Activated naive CD8-positive, alpha-beta T cell treated with anti-CD3 and anti-CD28 coated beads, Interleukin-2, amount 50 U/mL, for 24 hours (primary cell): ENCODE measurements at places on chromosomes 12 and 14.
A peak's percentile ranks its signal among the peaks of the same experiment; 100 is the strongest.

GRCh38 chr14:72599579-72600470, 294.1 kb downstream of the DPF3 start:
- H3K36me3 ChIP-seq: no peaks in the 10 kb centered on the region
- no peak overlapping the region for H3K27ac ChIP-seq
- H3K4me1 ChIP-seq: peaks cover 26% of the 10 kb centered on the region
- H3K4me3 ChIP-seq: no peak overlapping the region

- peaks cover 69% of the 10 kb centered on the region for H3K27me3 ChIP-seq
- H3K4me3 ChIP-seq: peak within 1 kb of the TSS; percentile 74
- no peaks in the 10 kb centered on the region for H3K36me3 ChIP-seq
Measured at GRCh38 chr14:90061685-90062126, at the start of gene KCNK13. Gene KCNK13, plus strand, starts transcription at chr14:90061994. Its CDS starts 212 bp downstream, at chr14:90062206.

DNA sequence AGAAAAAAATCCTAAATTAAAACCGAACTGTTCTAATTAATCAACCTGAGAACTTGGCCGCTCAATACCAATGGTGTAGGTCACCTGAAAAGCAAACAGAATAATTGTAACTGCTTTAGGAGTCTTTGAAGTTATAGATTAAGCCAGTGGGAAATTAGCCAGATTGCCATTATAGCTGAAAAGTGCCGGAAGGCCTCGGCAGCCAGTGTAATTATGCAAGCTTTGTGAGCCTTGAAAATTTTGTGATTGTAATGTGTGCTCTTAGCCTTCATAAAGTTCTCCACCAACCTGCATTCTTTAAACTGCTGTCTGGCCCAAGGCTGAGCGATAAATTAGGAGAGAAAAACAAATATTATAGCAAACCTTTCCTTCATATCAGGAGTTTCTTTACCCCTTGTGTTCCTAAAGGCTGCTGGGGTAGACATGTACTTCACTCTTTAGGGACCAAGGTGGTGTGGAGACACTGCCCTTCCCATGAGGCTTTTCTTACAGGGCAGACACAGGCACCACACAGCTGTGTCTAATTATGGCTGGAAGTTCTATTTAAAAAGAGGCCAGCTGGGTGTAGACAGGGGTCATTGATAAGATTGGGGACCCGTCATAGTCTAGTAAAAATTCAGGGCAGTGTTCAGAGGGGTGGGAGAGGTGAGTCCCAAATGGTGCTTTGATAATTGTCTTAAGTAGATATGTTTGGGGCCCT, 991.2 kb downstream of the FLRT2 start:
- H3K4me3 ChIP-seq: no peak overlapping the region
- DNase-seq: no peak
- H3K27me3 ChIP-seq: no peaks in the 10 kb centered on the region
- no peaks in the 10 kb centered on the region for H3K36me3 ChIP-seq
- H3K4me1 ChIP-seq: no peaks in the 10 kb centered on the region
- no peak overlapping the region for H3K27ac ChIP-seq

- no peak overlapping the region for H3K27ac ChIP-seq
- H3K27me3 ChIP-seq: no peaks in the 10 kb centered on the region
- H3K4me1 ChIP-seq: no peaks in the 10 kb centered on the region
- no peaks in the 10 kb centered on the region for H3K36me3 ChIP-seq
- no peak for DNase-seq
Measured at GRCh38 chr14:82180139-82180538, 646.5 kb upstream of the SEL1L start.

DNA sequence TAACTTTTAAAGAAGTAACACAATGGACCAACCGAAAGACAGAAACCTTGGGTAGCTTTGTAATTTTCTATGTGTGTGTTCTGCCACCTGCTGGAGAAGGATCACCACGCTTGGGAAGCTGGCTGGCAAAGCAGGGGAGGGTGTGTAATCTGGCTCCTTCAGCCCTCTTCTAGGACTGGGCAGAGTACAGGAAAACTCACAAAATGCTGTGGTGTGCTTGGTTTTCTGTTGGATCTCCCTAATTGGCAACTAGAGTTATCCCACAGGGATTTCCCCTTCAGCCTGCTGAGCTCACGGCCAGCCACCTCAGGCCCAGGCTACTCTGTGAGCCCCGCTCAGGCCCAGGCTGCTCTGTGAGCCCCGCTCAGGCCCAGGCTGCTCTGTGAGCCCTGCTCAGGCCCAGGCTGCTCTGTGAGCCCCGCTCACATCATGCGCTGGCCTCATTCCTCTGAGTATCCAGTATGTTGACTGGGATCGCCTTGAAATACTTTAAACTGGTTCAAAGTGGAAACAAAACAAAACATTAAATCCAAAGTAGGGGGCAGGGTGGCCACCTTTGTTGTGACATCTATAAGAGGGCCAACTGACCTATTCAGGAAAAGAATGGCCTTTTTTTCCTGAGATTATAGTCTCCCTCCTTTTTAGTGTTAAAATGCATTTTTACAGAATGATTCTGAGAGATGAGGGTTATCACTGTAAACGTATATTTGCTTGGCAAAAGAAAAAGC, 52.0 kb upstream of the RNU6-8 start:
- peaks cover 16% of the 10 kb centered on the region for H3K4me1 ChIP-seq
- H3K36me3 ChIP-seq: no peaks in the 10 kb centered on the region
- H3K27me3 ChIP-seq: no peaks in the 10 kb centered on the region

DNA sequence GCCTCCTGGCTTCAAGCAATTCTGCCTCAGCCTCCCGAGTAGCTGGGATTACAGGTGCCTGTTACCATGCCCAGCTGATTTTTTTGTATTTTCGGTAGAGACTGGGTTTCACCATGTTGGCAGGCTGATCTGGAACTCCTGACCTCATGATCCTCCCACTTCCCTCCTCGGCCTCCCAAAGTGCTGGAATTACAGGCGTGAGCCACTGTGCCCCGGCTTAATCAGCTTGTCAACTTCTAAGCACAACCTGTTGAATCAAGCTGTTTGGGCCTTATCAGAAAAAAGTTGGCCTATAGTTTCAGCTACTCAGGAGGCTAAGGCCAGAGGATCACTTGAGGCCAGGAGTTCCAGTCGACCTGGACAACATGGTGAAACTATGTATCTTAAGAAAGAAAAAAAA, 7.9 kb downstream of the MARK3 start:
- no peak overlapping the region for H3K4me3 ChIP-seq
- peaks cover 7% of the 10 kb centered on the region for H3K36me3 ChIP-seq
- no peak overlapping the region for H3K27ac ChIP-seq
- no peaks in the 10 kb centered on the region for H3K27me3 ChIP-seq
- no peak for DNase-seq

DNA sequence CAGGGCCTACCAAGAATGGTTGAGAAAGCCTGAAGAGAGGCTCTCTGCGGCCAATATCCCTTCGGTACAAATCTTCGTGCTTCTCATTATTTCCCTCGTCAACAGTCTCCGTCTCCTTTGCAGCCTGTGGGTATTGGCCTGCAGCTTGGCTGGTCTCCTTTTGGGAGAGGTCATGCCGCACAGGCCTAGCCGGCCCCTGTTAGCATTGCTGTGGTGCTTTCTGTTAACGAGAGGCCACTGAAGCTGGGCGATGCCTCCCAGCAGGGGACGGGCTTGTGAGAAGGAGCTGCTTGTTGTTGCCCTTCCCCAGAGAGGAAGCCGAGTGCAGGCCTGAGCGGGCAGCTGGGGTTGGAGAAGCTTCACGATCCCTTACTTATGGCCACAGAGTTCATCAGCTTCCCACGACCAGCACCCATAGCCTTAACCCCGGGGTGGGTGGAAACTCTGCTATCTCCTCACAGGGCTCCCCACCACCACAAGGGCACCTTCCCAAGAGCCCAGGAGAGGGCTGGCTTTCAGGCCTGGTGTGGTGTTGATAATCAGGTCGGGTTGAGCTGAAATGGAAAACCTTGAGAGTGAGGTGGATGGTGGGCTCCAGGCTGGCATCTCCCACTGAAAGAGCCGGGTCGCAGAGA, 228.6 kb downstream of the ZFP36L1 start:
- H3K4me3 ChIP-seq: no peak overlapping the region
- no peaks in the 10 kb centered on the region for H3K27me3 ChIP-seq
- peaks cover 2% of the 10 kb centered on the region for H3K36me3 ChIP-seq

- no peaks in the 10 kb centered on the region for H3K27me3 ChIP-seq
- H3K4me1 ChIP-seq: peaks cover 11% of the 10 kb centered on the region
- H3K4me3 ChIP-seq: no peak overlapping the region
- no peak for DNase-seq
Measured at GRCh38 chr12:93857279-93857938, 180.2 kb downstream of the CRADD start.

DNA sequence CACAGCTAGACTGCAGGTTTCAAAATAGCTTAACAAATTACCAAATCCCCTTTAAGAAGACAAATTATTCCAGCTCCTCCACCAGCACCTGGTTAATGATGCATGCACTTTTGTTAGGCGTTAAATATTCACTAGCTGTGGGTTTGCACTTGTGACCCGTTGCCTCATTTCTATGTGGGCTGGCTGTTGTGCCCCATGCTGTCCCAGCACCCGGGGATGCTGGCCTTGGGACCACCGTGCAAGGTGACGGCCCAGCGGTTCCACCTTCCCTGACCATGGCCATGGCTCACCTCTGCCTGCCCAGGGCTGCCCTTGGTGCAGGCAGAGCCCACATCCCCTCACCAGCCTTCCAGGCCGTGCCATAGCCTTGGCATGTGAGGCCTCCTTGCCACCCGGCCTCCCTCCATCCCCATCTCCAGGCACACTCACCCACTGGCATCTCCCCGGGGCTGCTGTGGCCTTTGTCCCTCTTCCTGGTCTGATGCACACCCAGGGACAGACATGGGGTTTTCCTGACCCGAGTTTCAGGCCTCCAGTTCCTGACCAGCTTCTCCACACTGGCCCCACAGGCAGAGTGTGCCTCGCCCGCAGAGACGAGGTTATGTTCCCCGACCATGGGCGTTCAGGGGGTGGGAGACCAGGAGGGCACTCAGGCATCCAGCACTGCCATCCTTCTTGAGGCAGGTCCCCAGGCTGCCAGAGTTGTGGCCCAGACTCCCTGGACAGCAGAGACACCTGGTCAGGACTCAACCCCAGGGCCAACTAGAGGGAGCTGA, 20.3 kb upstream of the C14orf180 start:
- no peaks in the 10 kb centered on the region for H3K36me3 ChIP-seq
- no peak overlapping the region for H3K4me3 ChIP-seq
- no peak overlapping the region for H3K27ac ChIP-seq
- H3K4me1 ChIP-seq: peaks cover 2% of the 10 kb centered on the region
- peaks cover 2% of the 10 kb centered on the region for H3K27me3 ChIP-seq
- no peak for DNase-seq

DNA sequence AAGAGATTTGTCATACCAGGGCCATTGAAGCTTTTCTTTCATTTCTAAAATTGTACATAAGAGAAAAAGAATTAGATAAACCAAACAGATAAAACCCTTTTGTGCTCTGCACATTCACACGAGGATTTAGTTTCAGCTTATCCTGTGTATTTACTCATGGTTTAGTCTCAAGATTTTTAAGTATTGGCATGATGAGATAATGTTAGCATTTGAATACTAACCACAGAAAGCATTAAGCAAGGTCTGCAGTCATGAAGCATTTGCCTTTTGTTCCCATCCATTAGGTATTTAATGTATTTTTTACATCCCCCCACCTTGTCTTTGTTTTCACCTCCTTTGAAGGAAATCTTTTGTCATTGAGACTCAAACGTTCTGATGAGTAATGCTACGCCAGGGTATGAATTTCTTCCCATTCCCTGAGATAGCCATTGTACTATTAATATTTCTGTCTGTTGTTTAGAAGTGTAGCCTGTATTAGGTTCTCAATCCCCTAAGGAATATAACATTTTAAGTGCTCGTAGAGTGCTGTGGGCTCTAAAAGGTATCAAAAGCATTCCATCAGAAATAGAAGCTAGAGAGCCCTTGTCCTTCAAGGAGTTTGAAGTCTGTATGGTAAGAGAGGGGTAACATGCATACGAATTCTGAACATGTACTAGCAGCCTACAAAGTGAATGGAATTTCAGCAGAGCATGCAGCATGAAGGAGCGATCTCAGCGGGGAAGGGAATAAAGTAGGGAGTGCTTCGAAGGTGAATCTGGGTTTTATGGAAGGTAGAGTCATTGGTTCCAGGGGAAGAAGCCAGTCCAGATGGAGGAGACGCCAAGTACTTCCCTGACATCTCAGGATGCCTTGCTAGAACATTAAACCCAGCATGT, 22.3 kb downstream of the CRADD start:
- no peak for DNase-seq
- H3K4me3 ChIP-seq: no peak overlapping the region
- H3K4me1 ChIP-seq: peaks cover 20% of the 10 kb centered on the region
- no peak overlapping the region for H3K27ac ChIP-seq

DNA sequence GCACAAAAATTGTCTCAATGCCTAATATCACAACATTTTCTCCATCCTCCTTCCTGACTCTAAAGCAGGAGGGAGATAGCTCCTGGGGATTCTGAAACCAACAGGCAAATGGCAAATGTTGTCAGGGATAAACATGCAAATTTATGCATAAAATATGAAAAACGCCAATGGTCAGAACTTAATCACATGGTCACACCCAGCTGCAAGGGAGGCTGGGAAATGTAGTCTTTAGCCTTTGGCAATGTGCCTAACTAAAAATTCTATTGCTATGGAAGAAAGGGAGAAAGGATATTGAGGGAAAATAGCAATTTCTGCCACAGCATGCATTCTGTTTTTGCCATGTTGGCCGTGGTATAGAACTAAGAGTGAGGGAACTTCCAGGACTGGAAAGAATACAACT, 11.7 kb upstream of the OASL start:
- peaks cover 1% of the 10 kb centered on the region for H3K27me3 ChIP-seq
- no peak overlapping the region for H3K27ac ChIP-seq
- H3K36me3 ChIP-seq: no peaks in the 10 kb centered on the region
- H3K4me1 ChIP-seq: peaks cover 2% of the 10 kb centered on the region
- DNase-seq: no peak

- H3K27ac ChIP-seq: no peak overlapping the region
- no peaks in the 10 kb centered on the region for H3K36me3 ChIP-seq
- peaks cover 2% of the 10 kb centered on the region for H3K27me3 ChIP-seq
- H3K4me3 ChIP-seq: no peak overlapping the region
- H3K4me1 ChIP-seq: no peaks in the 10 kb centered on the region
Measured at GRCh38 chr12:18749386-18749957, 11.6 kb downstream of the CAPZA3 start.

- H3K36me3 ChIP-seq: no peaks in the 10 kb centered on the region
- no peaks in the 10 kb centered on the region for H3K4me1 ChIP-seq
- H3K27ac ChIP-seq: no peak overlapping the region
- no peak overlapping the region for H3K4me3 ChIP-seq
- H3K27me3 ChIP-seq: no peaks in the 10 kb centered on the region
- DNase-seq: no peak
Measured at GRCh38 chr12:122858591-122859302, 23.5 kb downstream of the HIP1R start.

DNA sequence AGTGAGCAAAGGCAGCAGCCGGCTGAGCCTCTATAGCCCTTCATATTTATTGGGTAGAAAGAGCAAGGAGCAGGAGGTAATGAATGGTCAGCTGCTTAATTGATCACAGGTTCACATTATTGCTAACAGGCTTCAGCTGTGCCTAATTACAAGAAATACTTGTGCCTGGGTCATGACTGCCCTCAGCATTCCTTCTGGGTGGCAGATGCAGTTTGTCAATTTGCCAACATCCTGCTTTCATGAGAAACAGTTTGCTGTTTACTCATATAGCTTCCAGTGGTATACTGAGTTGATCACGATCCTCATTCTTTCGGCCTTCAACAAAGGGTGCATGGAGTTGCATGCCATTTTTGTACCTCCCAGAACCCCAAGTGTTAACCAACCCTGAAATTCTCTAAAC, 81.0 kb upstream of the PLEKHG7 start:
- no peaks in the 10 kb centered on the region for H3K36me3 ChIP-seq
- no peaks in the 10 kb centered on the region for H3K27me3 ChIP-seq
- no peak overlapping the region for H3K27ac ChIP-seq

GRCh38 chr14:57835766-57836165, 30.1 kb downstream of the SLC35F4 start:
- H3K27me3 ChIP-seq: peaks cover 6% of the 10 kb centered on the region
- H3K4me1 ChIP-seq: no peaks in the 10 kb centered on the region

GRCh38 chr12:46164186-46164761, 104.6 kb downstream of the SLC38A1 start:
- peaks cover 4% of the 10 kb centered on the region for H3K4me1 ChIP-seq
- DNase-seq: no peak
- no peaks in the 10 kb centered on the region for H3K27me3 ChIP-seq
- no peak overlapping the region for H3K27ac ChIP-seq
